ENCODE measurements at places on chromosomes 11 and 22.

DNA sequence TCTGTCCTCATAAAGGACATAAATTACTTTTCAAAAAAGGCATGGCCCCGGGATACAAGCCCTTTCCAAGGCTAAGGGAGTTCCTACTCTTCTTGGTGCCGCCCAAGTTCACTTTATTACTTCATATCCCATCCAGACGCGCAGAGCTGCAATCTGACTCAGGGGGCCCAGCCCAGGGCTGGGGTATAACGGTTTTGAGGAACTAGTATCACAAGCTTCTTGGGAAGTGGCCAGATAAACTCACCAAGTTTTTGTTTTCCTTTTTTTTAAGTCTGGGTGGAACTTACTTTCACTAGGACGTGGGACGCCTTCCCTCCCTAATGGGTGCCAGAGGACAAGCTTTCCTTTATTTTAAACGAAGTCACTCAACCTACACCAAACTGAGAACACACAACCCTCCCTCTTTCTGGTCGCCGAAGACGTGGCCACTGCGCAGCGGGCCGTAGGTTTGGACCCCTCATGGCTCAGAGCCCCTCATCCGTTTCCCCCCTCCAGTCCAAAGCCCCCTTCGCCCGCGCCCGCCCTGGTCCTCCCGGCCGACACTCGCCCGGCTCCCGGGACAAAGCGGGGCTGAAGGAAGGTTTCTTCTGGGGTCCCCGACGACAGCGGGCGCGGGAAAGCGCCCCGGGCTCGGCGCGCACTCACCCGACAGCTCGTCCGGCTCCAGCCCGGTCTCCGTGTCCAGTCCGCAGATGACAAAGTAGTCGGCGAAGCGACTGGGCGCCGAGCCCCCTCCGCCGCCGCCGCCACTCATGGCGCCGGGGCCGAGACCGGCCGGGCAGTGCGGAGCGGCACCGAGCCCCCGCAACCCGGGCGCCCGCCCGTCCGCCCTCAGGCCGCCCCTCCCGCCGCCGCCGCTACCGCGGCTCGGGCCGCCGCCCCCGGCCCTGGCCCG, 587 bp downstream of the DENND5A start:
- peak; percentile 18 for DNase-seq

GRCh38 chr11:62030071-62030684, 62.7 kb upstream of the FTH1 start:
- DNase-seq, result no peak

GRCh38 chr11:47327949-47328348, 24.6 kb downstream of the MYBPC3 start:
- no peak for DNase-seq

DNA sequence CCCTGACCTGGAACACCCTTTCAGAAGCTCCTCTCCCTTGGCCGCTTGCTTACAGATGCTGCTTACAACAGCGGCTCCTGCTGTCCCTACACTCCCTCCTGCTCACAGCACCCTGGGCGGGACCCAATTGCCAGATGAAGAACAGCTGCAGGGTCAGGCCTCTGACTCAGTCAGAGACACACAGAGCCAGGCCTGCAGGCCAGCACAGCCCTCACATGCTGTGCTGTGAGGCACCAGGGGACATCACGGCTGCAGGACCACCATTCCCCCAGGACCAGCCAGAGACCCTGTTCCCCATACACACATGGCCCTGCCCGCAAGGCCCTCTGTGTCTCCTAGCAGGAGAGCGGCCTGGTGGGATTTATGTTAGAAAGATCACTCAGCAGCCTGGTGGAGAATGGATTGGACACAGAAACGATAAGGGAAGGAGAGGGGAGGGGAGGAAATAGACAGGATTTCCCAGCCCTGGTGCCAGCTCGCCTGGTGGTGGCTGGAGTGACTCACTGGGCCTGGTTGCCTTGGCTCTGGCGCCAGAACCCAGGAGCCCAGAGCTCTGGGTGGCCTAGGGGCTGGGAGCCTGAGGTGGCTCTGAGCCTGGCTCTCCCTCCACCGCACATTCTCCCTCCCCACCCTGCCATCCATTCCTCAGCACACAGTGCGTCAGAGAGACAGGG, 6.7 kb downstream of the CAPN5 start:
- DNase-seq, result no peak

DNA sequence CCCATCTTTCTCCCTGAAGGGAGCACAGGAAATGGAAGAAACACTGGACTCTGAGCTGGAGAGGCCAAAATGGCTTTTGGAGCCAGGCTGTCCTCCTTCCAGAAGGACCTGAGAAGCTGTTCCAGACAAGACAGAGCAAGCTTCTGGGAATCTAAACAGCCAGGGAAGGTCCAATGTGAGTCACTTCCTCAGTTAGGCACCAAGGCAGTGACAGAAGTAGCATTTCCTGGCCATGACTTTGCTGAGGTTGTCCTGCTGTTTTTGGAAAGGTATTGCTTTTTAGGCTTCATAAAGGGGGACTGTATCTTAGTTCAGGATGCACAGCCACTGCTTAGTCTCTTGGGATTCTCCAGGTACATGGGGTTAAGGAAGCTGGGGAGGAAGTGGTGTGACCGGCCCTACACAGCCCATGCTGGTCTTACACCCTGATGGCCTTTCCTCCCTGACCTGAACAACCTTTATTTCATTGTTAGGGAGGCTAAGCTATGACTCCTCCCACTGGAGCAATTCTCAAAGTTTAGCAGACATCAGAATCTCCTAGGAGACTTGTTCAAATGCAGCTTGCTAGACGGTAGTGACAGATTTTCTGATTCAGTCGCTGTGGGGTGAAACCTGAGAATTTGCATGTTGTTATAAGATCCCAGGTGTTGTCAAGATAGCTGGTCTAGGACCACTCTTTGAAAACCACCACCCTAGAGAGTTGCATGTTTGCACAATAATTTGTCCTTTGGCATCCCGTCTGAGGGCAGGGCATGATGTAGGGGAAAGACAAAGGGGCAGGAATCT, 6.8 kb upstream of the INSC start:
- no peak for DNase-seq

- DNase-seq, result no peak
These were observed 208.4 kb upstream of the TBCEL start for GRCh38 chr11:120815319-120816100.

DNA sequence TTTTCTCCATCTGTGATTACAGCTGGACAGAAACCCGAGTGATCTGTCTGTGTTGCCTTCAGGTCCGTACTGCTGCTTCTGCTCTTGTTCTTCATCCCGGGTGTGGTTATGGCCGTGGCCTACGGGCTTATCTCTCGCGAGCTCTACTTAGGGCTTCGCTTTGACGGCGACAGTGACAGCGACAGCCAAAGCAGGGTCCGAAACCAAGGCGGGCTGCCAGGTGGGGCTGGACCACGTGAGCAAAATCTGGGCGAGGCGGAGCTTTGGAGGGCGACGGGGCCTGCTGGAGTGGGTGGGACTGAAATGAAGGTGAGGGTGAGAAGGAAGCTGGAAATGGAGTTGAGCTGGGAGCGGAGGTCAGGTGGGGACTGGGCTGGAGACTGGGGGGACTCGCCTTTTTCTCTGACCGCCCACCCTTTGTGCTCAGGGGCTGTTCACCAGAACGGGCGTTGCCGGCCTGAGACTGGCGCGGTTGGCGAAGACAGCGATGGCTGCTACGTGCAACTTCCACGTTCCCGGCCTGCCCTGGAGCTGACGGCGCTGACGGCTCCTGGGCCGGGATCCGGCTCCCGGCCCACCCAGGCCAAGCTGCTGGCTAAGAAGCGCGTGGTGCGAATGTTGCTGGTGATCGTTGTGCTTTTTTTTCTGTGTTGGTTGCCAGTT, 11.1 kb downstream of the CCKBR start:
- DNase-seq, result no peak

DNA sequence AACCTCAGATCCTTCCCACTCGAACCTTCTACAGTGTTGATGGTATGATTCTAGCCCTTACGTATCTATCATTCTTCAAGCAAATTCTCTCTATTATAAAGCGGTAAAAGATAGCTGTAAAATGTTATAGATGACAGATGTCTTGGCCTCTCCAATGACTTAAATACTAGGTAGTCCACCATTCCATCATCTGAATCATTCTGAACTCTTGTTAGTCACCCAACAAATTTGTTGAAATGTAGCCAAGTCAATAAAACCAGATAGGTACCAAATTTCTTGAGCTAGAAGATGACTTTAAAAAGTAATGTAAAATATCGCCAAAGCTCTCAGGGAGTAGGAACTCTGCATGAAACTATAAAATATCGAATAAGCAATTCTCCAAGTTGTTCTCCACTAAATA, 32.6 kb upstream of the PICALM start:
- no peak for DNase-seq

DNA sequence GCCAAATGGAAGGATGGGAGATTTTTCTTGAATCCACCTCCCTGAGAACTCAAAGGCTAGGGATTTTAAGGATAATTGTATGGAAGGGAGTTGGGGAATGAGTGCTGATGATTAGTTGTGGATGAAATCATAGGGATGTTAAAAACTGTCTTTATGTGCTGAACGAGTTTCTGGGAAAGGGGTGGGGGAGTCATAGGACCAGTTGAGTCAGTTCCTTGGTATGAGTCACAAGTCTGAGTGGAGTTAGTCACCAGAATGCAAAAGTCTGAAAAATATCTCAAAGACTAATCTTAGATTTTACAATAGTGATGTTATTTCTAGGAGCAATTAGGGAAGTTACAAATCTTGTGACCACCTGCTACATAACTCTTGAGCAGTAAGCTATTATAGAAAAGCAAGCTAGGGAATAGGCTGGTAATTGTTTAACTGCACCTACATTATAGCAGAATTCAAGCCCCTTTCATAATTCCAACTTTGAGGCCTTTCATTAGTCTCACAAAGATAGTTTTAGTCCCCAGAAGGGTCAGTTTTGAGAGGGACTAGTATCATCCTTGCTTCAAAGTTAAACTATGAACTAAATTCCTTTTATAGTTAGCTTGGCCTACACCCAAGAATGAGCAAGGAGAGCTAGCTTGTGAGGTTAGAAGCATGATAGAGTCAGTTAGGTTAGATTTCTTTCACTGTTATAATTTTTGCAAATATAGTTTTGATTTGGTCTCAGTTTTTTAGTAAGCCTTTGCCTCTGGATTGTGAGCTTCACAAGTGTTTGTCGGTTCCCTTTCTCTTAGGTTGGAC, 668.0 kb downstream of the ETS1 start:
- DNase-seq, result no peak

DNA sequence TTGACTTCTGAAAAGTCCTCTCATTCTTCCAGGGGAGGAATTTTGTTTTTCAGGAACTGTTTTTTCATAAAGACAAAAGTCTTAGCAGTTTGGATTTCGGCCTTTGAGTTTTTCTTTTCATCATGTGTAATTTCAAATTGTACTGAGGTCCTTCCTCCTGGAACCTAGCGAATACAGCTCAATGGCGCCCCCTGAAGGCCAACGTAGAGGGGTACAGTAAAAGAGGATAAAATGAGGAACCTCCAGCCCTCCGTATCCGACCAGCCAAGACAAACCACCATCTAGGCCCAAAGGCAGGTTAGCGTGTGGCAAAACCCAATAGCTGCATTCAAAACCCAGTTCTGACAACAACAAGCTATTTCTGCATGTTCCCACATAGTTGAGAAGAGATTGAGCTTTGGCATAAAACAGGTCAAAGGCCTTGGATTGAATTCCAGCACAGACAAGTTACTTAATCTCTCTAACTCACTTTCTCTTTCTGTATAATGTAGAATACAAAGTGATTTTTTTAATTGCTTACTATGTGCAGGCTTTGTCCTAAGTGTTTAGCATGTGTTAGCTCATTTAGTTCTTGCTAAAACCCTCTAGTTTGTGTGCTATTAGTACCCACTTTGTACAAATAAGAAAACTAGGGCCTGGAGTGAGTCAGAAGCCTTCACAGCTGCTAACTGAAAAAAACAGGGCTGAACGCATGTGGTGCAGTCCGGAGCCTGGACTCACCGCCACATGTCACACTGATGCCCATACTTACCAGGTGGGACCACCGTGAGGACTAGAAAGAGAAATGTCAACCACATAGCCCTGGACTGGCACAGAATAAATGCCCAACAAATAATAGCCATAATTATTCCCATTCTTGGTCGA, 43.2 kb upstream of the ETS1 start:
- peak; percentile 84 for DNase-seq

- no peak for DNase-seq
These were observed 228.6 kb downstream of the BRD1 start for GRCh38 chr22:49599039-49599438.

DNA sequence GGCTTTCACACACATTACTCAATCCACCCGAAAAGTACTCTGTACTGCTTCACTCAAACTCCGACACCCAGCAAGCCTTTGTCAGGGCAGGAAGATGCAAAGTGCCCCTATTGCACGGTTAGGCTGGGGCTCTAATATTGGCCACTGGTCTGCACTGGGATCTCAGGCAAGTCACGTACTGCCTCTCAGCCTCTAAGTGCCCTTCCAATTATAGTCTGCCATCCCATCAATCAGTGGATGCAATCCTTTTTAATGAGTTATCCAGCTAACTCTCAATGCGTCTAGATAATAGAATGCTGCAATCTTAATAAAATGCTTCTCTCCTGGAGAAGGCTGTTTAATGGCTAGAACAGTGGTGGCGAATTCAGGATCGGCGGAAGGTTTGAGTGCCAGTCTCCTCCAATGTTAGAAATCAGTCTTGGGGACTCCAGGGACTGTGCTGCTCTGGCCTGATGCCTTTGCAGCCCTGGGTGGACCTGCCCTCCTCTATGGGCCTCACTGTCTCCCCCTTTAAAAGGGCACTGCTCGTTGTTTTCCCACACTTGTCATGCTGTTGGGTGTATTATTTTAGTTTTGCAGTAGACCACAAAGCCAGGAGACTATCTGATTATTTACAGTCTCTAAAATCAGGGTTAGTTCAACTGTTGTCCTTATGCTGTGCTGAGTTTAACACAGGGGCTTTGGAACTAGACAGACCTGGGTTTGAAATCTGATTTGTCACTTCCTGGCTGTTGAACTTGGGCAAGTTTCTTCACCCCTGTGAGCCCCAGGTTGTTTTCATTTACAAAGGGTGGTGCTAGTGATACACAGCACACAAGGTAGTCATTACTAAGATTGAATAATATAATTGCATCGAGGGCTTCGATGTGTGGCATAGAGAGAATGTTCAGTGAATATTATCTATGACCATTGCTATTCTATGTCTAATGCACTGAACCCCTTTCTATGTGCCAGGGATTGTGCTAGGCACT, 36.7 kb downstream of the CLMP start:
- DNase-seq, result no peak

- DNase-seq, result no peak
These were observed 56.8 kb downstream of the DGCR2 start for GRCh38 chr22:19065298-19065859.
